Activated CD8-positive, alpha-beta memory T cell treated with anti-CD3 and anti-CD28 coated beads, Interleukin-2, amount 50 U/mL, for 4 hours (primary cell): ENCODE measurements at places on chromosomes 16 and 17.

- no peak for DNase-seq
Observed at GRCh38 chr16:11949527-11949926, 7.7 kb upstream of the NPIPB2 start.

GRCh38 chr17:18946536-18946935 is 5.4 kb upstream of the SLC5A10 start:
- DNase-seq = no peak

GRCh38 chr17:7509937-7510336 is 25.8 kb downstream of the POLR2A start:
- DNase-seq = no peak

DNA sequence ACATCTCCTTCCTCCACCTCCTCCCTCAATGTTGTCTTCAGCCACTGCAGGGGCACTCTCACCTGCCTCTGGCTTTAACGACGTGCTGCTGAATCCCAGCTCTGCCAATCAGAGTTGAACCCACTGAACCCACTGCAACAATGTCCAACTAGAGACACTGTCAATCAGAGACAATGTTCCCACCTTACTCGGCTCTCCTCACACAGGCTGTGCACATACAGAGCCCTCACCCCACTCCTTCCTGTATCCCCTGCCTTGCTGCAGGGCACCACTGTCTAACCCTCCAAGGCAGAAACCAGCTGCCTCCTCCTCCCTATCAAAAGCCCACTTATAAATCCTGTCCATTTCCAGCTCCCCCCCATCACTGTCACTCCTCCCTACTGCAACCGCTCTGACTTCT is 58.7 kb downstream of the ANKRD11 start:
- DNase-seq = no peak

GRCh38 chr17:11122908-11123307 is 118.1 kb upstream of the SHISA6 start:
- DNase-seq = no peak

GRCh38 chr17:73933871-73934270 is 269.6 kb upstream of the RPL38 start:
- DNase-seq = no peak

- no peak for DNase-seq
Observed at GRCh38 chr17:2044263-2044894, 2.6 kb downstream of the OVCA2 start.

- DNase-seq = no peak
Observed at GRCh38 chr16:78425891-78426510, 326.5 kb downstream of the WWOX start.

- DNase-seq = no peak
Observed at GRCh38 chr17:7098802-7099459, 15.7 kb downstream of the ASGR2 start.

DNA sequence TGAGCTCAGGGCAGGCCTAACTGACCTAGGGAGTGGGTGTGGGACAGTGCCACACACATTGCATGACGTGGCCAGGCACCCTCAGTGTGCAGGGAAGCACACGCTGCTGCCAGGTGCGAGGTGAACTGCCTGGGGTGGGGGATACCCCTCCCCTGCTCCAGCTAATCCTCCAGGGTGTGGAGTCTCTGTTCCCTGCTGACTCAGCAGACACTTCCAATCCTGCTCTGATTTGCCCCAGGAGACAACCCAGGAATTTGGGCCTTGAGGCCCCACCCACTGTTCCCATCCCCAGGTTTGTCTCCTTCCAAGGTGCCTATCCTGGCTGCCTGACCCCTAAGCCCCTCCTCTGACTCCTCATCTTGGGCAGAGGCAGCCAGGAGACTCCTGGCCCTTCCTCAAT is 10.7 kb downstream of the DLX3 start:
- DNase-seq = no peak

GRCh38 chr16:2839650-2840450 is 9.7 kb downstream of the ZG16B start:
- no peak for DNase-seq

DNA sequence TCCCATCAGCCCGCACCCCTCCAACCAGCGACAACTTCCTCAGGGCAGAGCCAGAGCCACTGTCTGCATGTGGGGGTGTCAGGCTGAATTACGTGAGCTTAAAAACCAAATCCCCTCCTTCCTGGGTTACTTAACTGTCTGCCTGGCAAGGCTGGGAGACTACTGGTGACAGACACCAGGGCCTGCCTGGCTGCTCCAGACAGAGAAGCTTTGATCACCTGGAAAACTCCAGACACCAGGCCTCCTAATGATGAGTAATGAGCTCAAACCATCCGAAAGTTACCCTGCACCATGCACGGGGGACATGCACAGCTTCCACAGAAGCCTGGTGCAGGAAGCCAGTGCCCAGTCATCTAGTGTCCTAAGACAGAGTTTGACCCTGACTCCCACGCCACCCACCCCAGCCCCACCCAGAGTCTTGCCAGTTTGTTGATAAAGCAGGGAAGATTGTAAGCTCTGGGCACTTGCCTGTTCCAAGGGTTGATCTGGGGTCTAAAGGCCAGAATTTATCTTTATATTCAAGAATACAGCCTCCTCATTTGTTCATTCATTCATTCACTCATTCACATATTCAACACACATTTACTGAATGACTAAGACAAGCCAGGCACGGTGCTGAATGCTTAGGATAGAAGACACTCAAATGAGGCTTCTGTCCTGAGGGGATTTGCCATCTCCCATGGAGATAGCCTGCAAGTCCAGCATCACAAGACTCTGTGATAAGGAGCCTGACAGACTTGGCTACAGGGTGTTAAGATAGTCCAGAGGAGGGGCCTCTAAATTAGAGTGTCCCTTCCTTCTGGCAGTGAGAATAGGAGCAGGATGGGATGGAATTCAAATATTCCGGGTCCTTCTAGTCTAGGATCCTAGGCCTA is 7.2 kb upstream of the CCDC182 start:
- no peak for DNase-seq

DNA sequence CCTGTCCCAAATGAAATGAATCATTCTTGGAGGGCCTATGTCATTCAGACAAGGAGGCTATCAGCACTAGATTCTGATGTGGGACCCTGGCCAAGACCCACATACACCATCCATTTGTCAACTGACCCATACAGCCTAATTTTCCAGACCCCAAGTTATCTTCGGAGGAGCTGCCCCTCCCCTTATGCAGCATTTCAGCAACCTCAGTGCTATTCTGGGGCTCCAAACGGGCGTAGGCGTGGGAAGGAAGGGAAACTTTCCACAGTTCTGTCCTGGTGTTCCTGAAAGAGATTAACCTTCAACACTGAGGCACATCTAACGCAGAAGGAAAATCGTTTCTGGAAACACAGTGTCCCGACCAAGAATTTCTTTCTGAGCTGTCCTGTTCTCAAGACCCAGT is 86.7 kb downstream of the MYH11 start:
- DNase-seq = no peak

DNA sequence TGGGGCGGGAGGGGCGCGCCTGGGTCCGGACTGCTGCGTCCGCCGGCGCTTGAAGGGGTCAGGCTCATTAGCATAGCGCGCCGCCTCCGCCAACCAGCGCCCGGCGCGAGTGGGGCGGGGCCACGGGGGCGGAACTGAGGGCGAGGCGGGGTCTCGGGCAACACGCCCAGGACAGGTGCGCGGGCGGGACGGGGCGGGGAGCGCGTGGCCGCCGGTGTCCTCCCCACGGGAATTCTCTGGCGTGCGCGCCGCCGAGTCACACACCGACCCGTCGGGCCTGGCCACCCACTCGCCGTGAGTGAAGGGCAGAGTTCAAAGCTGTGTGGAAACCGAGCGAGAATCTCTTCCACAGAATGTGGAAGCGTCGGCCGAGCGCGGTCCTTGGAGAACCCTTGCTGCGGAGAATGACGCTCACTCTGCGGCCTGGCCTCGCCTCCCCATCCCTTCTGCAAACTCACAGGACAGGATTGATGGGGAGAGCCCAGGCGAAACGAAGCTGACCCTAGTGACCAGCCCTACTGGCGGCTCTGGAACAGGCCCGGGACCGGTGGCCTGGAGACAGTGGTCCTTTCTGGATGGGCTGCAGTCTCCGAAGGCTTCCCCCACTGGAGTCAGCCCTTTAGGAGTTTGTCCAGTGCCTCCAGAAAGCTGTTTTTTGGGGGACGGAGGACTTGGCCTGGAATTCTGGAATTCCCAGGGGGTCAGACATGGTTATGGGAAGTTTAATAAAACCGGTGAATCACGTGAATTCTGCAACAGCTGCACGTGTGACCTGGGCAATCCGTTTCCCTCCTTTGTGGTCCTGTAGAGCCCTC is at the start of gene SNAI3:
Gene SNAI3 (minus strand): TSS at position 69 of the 815 bp plus-strand sequence. CDS start 101 bp downstream, outside the sequence.
- DNase-seq = peak; percentile 85

DNA sequence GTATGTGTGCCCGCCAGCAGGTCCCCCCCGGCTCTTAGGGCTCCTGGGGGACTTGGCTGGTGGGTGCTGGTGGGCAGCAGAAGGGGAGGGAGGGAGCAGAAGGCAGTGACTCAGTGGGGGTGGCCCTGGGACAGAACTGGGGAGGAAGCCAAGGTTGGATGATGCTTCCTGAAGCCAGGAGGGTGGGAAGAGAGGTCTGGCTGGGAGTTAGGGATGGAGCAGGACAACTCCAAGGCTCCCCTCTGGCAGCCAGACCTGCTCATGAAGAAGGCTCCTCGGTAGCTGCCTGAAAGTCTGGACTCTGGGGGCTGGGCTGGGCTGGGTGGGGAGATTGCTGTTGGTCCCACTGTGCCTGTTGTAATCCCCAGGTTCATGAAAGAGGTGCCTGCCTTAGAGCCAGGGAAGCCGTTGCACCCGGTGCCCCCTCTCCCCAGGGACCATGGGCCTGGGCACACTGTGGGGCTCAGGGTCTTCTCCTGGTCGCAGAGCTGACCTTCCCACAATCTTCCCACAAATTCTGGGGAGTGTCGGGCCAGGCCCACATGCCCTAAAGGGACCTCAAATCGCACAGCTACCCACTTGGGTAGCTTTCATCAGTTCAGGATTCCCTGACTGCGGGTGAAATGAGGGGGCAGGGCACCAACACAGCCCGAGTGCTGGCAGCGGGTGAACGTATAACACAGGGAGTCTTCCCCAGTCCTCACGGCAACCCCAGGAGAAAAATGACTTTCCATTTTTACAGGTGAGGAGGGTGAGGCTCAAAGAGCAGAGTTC is 1.1 kb upstream of the PLEKHG4 start:
- no peak for DNase-seq

DNA sequence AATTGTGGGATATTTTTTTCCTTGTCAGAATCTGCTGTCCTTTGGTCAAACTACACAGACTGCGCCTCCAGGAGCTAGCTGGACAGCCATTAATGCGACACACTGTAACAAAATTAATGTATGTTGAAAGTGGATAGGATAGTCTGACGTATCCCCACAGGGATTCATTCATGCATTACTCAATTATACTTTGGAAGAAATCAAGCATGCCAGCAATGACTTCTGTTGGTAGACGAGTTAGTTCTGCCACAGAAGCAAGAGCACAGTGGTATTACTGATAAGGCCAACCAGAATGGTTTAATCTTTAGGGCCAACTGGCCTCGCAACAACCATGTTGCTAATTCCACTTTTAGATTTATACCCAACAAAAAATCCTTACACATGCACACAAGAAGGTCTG is 106.4 kb upstream of the TOB1 start:
- no peak for DNase-seq

DNA sequence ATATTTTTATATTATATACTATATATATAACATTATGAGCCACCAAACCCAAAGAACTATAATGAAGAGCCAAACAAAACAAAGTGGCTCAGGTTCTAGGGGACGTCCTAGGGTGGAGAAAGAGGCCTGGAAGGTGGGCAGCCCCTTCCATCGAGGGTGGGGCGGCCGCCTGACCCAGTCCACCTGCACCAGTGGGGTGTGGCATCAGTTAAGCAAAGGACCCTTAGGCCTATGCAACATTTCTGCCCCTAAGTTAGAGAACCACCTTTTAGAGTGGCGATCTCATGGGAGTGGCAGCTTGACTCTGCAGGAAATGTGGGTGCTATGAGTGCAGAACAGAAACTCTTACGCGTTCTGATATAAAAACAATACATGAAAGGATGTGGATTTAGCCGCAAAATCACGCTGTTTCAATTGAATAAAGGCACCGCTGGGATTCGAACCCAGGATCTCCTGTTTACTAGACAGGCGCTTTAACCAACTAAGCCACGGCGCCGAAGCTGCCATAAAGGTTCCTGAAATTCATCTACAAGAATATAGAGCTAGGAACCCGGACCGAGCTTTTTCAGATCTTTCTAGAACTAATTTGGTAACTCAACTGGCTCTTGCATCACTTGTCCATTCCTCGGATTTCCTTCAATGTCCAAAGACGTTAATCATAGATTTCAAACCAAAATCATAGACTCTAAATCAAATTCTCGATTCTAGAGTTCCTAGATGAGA is 15.6 kb upstream of the AURKB start:
- DNase-seq = peak; percentile 54

GRCh38 chr17:53492532-53492931 is 330.2 kb upstream of the KIF2B start:
- DNase-seq = no peak

- DNase-seq = no peak
Observed at GRCh38 chr17:2065949-2066400, 11.1 kb downstream of the HIC1 start.

DNA sequence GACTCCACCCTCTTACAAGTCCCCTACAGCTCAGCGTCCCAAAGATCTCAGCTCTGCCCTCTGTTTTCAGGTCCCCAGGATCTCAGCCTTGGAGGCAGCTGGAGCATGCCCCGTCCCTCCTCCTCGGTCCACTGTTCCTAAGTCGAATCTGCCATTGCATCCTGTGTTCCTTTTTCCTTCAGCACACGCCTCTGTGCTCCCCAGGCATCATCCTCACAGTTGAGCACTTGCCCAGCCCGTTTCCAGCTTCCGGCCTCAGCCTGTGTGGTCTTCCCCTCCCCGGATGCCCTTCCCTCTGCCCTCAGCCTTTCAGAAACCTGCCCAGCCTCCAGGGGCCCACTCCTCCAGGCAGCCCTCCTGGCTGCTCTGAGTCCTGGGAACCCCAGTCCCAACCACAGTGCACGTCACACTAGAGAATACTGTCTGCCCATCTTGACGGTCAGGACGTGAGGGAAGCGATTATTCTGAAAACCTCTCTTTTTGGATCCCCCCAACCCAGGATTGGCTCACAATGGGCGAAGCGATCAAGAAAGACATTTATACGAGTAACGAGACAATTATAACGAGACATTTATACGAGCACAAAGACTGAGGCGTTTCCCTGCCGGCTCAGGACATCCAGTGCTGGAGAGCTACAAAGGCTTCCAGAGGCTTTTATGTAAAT is 41.4 kb downstream of the RPH3AL start:
- no peak for DNase-seq

GRCh38 chr17:72763981-72764380 is 328.5 kb downstream of the SLC39A11 start:
- no peak for DNase-seq

DNA sequence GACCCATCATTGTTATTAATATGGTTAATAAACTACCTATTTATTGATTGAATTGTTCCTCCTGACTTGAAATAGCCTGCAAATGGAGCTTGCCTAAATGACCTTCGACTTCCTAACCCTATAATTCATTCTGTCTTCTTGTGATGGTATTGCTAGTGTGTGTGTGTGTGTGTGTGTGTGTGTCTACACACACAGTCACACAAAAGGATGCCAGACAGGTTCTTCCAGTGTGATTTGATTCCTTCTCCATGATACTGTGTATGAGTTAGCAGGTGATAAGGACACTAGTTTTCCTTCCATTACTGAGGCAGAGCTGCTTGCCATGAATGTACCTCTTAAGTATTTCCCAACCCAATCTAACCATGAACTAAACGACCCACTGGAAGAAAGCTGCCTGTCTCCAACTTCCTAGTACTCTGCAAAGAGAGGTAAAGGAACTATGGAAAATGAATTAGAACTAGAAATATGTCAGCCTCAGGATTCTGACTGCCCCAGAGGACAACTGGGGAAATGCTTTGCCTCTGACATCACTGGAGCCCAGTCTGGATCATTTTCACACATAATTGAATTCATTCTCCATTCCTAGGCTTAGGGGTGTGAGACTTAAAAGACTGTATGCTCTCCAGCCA is 3.5 kb upstream of the CDC6 start:
- DNase-seq = no peak

- no peak for DNase-seq
Observed at GRCh38 chr17:70096861-70097260, 21.8 kb downstream of the KCNJ16 start.
